Thoracic aorta (tissue), 2 donors: ENCODE measurements at places on chromosomes 6 and 20. TPM values are rescaled to one million over a fixed set of nuclear protein-coding genes. Genes with fewer than 3 reads are reported as not detected.

HMGCLL1 gene
- total RNA-seq: not detected

PRSS16 gene
- total RNA-seq: not detected

GRCh38 chr6:40717411-40718057 is 130.4 kb upstream of the LRFN2 start:
- DNase-seq: no peak

GRCh38 chr20:53582574-53583351 is 10.9 kb downstream of the ZNF217 start:
- DNase-seq: no peak

DNA sequence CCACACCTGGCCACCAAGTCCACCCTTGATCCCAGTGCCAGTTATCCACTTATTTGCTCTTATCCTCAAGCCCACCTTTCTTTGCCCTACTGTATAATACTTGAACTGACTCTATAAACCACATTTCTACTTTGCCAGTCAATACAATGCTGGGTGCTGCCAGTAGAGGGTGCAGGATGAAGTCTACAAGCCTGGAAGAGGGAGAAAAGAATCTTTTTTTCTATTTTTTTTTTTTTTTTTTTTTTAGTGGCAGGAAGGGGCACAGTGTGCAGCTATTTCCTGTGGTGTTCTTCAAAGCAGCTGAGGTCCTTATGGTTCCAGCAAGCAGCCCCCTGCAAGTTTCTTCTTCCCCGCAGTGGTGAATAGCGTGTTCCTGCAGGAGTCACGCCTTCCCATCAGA is 22.2 kb upstream of the GABRR1 start:
- DNase-seq: no peak

DNA sequence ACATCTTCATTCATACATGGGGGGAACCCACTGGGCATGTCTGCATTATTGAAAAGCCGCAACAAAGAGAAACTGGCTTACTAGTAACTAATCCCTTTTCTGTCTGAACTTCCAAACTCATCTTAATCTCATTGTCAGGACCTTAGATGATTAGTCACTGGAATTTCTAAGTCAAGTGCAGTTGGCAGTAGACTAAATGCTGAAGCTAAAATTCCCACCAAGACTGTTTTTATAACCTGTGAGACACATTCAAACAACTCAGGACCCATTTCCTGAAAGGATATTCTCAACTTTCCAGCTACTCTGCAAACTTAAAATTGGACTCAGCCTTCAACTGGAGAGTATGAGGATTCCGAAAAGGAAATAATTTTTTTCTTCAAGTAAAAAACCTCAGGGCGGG is 94.8 kb upstream of the SCAF8 start:
- no peak for DNase-seq
